ENCODE measurements at places on chromosomes 5 and 9. TPM values are rescaled to one million over a fixed set of nuclear protein-coding genes. Genes with fewer than 3 reads are reported as not detected.

DNA sequence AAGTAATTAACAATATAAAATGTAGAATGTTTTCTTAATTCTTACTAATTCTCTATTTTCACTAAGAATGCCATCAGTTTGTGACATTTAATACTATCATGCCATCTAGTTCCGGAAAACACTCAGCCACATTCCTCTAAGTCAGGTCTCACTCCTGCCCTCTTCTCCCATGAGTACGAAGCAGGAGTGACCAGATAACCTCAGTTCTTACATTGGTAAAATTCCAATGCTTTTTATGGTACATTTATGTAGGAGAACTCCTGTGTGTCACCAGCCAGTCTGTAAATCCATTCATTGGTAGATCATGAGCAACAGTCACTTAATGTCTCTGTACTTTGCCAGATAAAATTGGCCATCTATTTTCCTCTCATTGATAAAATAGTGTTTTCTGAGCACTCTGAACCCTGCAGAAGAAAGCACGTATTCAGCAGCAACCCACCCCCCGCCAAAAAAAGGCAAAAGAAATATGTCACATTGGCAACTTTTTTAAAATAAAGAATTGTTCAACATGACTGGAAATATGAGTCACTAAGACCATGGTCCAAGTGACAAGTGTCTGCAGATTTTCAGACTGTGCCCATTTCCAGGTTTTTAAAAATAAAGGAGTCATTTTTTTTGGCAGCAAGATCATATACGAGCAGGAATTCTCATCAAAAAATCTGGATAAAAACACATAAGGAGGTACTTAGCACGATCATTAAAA lies 11.8 kb downstream of the GLIS3 start:
- no peak for DNase-seq

- DNase-seq, result no peak
These were observed 86.2 kb downstream of the CSNK1G3 start for GRCh38 chr5:123598028-123598689.

Gene APBA1
- total RNA-seq, result 2.4 TPM

- DNase-seq, result no peak
These were observed 432.1 kb upstream of the RGMB start for GRCh38 chr5:98341038-98342032.

GRCh38 chr9:93080406-93080805 lies 15.6 kb upstream of the CARD19 start:
- DNase-seq, result no peak

Gene GLRX
- total RNA-seq, result 55.6 TPM

Gene FGF18
- 0.24 TPM for total RNA-seq

DNA sequence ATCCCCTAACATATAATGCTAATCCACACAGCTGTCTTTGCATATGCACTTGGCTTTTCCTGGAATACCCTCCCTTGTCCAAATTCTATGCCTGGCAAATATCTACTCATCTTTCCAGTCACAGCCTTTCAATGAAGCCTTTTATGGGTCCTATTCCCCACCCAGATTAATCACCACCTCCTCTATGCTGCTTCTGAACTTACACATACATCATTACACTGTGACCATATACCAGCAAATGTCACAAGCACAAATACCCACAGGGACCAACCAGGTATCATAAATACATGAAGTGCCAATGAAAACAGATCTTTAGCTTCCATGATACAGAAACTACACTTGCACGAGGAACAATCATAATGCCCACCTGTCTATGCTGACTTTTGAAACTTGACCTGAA lies 22.3 kb downstream of the LPAR1 start:
- no peak for DNase-seq

DNA sequence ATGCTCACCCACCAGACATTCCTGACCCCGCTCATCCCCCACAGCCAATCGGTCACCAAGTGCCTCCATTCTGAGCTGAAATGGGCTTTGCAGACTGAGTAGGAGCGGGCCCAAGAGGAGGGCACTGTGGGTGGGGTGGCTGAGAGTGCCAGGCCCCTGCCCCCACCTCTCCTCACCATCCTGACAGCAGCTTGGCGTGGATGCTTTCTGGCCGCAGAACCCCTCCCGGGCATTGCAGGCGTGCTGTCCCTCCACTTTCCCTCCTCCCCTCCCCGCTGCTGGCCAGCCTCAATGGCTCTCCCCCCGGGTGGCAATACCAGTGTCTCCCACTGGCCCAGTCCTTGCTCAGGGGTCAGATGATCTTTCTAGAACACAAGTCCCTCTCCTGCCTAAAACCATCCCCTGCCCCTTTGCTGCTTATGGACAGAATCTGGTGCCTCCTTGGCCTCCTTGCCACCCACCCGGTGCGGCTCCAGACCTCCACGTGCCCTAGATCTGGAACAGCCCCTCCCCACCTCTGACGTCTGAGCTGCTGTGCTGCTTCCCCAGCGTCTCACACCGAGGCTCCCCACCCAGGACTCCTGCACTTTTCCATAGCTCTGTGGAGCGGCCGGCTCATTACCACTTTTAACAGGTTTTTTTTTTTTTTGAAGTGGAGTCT lies 6.1 kb downstream of the FLT4 start:
- no peak for DNase-seq

Gene APBB3
- total RNA-seq, result 37.9 TPM

DNA sequence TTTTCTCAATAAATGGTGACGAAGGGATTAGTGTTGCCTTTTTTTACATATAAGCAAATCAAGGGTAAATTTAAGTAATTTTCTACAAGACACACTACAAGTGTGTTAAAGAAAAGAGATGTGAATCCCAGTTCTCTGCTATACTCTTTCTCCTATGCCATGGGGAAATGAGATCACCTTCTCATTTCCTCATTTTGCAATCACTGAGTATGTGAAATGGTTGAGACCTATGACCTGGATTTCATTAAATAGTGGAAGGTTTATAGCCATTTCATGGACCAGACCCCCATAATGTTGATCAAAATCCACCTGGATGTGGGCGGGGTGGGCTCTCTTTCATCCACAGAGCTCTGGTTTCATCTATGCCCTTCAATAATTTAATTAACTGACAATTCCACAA lies 66.9 kb upstream of the SLIT3 start:
- DNase-seq, result no peak

GRCh38 chr5:170223906-170224305 lies 8.9 kb upstream of the C5orf58 start:
- no peak for DNase-seq

Gene KCNV2
- not detected for total RNA-seq

DNA sequence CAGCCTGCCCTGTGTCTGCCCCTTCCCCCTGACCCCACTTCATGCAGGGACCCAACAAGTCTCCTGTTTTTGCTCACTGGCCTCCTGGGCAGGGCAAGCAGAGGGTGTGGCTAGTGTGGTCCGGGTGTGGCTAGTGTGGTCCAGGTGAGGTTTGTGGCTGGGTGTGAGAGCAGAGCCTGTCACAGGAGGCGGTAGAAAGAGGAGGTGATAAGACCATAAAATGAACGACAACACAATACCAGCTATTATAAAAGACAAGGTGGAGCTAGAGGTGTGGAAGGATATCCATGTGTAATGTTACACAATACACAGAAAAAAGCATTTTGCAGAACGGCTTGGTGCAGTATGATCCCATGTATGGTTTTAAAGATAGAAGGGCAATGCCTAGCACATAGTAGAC lies 23.3 kb downstream of the SPRY4 start:
- no peak for DNase-seq

- DNase-seq, result no peak
These were observed 72.3 kb downstream of the NIPSNAP3B start for GRCh38 chr9:104836235-104836634.

DNA sequence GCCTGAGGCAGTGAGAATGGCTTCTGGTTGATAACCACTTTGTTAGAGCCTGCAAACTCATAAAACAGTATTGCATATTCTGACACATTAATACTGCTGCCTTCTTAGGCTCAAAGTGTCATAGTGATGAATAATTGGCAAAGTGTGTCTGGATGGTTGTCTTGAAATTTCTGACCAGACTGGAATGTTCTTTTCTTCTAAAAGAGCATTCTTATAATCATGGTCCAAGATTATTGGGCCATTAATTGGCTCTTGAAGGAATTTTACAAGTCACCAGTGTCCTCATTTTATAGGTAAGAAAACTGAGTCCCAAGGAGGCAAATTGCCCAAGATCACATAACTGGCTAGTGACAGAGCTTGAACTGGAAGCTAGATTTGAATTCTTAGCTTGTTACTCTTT lies 111.7 kb downstream of the PCSK1 start:
- DNase-seq, result no peak

DNA sequence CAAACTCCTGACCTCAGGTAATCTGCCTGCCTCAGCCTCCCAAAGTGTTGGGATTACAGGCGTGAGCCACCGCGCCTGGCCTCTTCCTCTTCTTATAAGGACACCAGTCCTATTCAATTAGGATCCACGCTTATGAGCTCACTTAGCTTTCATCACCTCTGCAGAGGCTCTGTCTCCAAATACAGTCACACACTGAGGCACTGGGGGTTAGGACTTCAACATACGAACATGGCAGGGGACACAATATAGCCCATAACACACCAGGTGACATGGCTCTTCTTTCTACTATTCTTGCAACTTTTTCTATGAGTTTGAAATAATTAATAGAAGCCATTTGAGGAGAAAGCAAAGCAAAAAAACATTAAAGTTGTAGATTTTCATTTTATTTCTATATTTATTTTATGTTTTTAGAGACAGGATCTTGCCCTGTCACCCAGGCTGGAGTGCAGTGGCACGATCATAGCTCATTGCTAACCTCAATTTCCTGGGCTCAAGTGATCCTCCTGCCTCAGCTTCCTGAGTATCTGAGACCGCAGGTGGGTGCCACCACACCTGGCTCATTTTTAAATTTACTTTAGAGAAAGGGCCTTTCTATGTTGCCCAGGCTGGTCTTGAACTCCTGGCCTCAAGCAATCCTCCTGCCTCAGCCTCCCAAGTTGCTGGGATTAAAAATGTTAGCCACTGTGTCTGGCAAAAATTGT lies 6.0 kb upstream of the PRRT1B start:
- DNase-seq, result peak; percentile 49

DNA sequence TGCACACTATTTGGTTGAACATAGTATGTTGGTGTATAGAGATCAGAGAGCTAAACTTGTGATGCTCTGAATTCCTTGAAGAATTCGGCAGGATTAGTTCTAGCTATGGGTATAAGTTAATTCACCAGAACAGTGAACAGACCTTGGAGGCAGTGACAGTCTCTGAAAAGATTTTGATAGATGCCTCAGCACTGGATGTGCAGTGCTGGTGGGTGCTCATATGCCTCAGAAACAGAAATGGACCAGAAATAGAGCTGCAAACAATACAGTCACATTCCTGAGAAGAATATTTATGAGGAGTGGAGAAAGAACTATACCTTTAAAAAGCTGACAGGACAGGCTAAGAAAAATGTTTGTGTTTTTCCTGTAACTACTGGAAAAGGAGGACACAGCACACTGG lies 747.7 kb downstream of the KCTD16 start:
- DNase-seq, result no peak

Gene GPBP1
- 102 TPM for total RNA-seq

GRCh38 chr9:33453286-33453860 lies 6.0 kb upstream of the AQP3 start:
- no peak for DNase-seq

DNA sequence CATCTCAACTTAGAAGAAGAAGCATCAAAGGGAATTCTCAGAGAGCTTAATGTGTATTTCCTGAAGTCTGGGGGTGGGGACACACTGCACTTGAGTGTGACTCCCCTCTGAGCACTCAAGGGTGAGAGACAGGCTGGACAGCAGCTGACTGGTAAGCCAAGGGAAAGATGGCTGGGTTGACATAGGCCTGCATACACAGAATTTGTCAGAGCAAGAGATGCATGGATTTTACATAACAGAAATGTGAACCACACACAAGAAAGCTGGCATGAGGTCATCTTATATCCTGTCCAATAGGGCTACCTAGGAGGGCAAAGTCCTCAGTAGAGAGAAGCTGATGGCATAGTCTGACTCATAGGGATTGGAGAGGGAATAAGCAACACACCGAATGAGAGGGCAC lies 114.3 kb upstream of the EPB41L4A start:
- no peak for DNase-seq

DNA sequence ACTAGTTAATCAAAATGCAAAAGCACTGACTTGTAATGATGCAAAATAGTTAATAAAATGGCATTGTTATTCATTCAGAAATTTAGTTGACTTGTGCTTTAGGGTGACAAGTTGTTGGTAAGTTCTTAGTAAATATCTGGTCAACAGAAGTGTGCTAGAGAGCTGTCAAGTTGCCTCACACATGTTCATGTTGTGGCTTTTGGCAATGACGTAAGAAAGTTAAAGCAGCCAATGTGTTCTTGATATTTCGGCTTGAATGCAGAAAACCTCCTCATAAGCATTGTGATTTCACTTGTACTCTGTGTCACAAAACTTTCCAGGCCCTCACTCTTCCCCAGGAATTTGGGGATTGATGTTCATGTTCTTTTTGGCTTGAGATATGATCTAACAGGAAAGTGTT lies 626.7 kb downstream of the PRR16 start:
- no peak for DNase-seq

DNA sequence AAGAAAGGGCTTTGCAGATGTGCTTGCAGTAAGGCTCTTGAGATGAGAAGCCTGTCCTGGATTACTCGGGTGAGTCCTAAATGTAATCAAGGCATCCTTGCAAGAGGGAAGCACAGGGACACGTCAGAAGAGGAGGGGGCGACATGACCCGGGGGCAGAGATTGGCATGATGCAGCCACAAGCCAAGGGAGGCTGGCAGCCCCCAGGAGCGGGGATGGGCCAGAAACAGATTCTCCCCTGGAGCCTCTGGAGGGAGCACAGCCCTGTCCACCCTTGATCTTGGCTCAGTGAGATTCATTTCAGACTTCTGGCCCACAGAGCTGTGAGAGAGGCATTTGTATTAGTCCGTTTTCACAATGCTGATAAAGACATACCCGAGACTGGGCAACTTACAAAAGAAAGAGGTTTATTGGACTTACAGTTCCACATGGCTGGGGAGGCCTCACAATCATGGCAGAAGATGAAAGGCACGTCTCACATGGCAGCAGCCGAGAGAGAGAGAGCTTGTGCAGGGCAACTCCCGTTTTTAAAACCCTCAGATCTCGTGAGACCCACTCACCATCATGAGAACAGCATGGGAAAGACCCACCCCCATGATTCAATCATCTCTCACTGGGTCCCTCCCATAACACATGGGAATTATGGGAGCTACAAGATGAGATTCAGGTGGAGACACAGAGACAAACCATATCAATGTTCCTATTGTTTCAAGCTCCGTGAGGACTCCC lies 76.1 kb downstream of the ADAMTS2 start:
- DNase-seq, result peak; percentile 4

Gene ZNF354C
- 11.8 TPM for total RNA-seq

- peak; percentile 76 for DNase-seq
These were observed 2.4 kb upstream of the TRIM7 start for GRCh38 chr5:181207214-181207959.

Gene SLC6A7
- not detected for total RNA-seq

GRCh38 chr9:19284729-19285128 lies 54.2 kb downstream of the DENND4C start:
- no peak for DNase-seq
